ENCODE measurements at places on chromosomes 1 and 21.

DNA sequence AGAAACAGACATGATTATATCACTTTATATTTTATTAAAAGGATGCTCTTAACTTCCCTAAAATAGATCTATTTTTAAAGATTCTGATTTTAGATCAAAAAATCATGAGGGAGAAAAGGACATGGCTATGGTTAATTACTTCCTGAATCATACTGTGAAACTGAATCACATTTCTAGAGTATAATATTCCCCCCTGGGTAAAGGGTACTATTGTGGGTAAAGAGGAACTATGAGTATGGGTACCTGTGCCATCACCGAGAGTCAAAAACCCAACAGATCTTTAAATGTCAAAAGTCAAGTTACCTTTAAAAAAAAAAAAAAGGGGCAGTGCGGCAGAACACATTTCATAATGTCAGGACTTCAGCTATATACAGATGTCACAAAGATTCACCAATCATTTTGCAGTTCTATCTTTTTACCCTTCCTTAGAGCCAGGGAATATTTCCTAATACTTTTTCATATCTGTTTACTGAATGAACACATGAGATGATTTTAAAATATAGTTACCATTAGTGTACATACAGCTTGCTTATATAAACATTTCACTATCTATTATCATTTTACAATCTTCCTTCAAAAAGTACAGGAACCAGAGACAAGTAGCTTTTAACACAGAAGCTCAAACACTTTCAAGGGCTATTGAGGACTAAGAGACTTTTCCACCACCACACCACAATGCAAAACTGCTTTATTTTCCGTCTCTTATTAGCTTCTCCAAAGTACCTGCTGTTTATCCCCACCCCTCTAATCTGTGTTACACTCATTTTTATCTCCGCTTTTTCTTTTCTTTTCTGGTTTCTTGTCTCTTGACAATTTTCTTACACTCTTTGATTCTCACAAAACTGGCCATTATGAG, 45.0 kb downstream of the EVI5 start:
- DNase-seq, result no peak

GRCh38 chr1:40712997-40713396, 21.5 kb downstream of the NFYC start:
- no peak for DNase-seq

- no peak for DNase-seq
These were observed 69.2 kb downstream of the LTN1 start for GRCh38 chr21:28923439-28923975.

- no peak for DNase-seq
These were observed 1.2 kb downstream of the CCNL2 start for GRCh38 chr1:1397839-1398523.

DNA sequence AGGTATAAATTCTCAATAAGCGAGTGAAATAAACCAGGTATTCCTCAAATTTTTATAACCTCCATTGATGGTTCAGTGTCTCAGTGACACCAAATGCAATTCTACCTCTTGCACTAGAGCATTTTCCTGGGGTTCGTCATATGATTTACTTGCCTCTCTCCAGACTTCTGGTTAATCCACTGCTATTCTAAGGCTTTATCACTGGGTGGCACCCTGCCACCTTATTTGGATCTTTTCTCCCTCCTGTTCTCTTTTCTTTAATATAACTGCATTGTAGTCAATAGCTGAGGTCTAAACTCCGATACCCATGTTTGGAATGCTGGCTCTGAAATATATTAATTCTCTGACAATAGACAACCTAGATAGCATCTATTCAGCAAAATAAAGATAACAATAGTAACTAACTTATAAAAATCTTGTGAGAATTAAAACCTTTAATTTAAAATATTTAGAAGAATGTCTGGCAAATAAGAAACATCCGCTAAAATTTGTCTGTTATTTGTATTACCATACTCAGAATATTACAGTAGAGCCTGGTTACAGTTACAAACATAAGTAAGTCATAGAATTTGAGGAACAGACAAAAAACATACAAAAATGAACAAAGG, 436.4 kb downstream of the PLA2G4A start:
- no peak for DNase-seq

- no peak for DNase-seq
These were observed 3.2 kb downstream of the UHMK1 start for GRCh38 chr1:162500805-162501204.
